ENCODE measurements at places on chromosomes 1 and 21. TPM values are rescaled to one million over a fixed set of nuclear protein-coding genes. Genes with fewer than 3 reads are reported as not detected.

KDF1 gene
- total RNA-seq: not detected

RGS4 gene
- 110 TPM for total RNA-seq

SNAP47 gene
- 63.1 TPM for total RNA-seq

IL19 gene
- total RNA-seq: not detected

FAM151A gene
- not detected for total RNA-seq

C1orf216 gene
- 19.5 TPM for total RNA-seq

PLA2G2D gene
- not detected for total RNA-seq

All from smooth muscle cell of trachea (primary cell).